ENCODE measurements at places on chromosomes 11 and 22.

DNA sequence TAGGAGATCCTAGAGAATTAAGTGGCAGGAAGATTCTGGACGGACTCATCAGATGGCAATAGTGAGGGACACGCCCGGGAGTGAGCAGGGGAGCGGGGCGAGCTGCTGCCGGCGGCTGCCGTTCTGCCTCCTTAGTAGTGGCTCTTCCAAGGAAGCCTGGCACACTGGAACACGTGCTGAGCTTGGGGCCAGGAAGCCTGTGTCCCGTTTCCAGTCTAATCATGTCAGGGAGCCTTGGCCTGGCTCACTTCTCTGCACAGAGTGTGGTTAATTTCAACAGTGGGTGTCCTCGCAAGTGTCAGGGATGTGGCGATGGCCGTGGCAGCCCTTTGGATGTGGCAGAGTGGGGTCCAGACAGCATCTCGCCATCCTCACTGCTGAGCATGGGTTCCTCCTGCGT is 16.5 kb downstream of the GLB1L3 start:
- no peak for DNase-seq

DNA sequence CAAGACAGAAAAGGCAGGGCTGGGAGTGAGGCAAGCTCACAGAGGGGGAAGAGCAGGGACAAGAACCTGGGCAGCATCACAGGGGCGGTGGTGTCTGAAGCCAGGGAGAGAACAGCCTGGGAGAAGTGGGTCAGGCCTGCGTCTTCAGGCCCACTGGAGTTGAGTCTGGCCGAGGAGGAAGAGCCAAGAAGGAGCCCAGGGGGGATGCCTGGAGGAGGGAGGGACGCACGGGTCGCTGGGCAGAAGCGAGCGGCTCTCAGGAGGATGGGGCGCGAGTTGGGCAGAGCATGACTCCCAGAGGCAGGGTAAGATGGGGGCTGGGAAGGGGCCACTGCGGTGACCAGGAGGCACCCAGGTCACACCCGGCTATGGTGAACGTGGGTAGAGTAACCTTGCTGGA is 18.5 kb downstream of the LRFN4 start:
- DNase-seq = no peak

DNA sequence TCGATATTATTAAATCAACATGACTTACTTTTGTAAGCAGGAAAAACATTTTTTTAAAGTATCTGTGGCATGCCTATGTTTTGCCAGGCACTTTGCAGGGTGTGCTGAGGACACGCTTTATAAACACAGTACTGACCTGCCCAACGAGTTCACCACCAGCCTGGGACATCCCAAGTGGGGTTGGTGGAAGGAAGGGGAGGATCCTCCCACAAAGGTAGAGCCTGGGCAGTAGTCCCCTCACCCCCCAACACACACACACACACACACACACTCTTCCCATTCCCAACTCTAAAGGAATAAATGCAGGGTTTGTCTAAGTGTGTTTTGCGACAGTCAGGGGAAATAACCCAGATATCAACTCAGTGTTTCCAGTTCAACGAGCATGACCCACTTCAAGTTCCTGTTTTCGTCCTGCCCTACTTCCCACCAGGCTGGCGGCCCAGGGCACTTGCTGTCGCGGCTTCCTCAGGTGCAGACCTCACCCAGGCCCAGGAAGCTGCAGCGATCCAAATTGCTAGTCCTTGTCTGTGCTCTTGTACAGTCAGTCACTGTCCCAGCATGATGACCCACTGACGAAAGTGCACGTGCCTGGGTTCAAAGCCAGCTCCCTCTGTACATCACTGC is 3.1 kb downstream of the CERK start:
- DNase-seq = no peak

- DNase-seq = no peak
Observed at GRCh38 chr22:43697894-43698293, 114.2 kb downstream of the EFCAB6 start.

- no peak for DNase-seq
Observed at GRCh38 chr11:64609436-64610047, 18.5 kb downstream of the SLC22A12 start.

DNA sequence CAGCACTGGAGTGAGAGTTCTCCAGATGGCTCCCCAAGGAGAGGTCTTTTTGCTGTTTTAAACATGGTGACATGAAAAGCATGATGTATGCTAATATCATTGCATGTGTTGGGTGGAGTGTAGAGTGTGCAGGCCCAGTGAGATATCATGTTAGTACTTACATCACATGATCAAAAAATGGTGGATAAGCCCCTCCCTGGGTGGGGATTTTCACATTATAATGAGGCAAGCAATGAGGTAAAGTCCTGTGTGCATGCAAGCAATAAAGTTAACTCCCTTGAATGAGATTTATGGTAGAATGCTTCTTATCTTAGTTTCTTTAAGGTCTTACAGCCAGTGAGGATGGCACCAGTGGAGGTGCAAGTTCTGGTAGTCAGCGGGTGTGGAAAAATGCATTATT is 8.5 kb downstream of the FAM111B start:
- no peak for DNase-seq

DNA sequence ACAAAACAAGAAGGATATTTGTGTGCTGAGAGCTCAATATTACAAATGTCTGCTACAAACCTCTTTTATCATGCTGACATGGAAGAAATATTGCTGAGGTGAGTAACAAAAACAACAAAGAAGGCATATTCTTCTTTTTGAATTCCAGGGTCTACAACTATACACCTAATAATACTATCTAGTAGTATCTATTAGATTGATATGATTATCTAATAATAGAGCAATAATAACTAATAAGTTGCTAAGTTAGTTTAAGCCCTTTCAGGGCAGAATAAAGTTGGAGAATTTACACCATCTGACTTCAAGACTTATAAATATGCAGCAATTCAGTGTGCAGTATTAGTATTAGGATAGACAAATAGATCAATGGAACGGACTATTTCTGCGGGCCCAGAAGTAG is 11.4 kb upstream of the PGM2L1 start:
- DNase-seq = no peak

Measured in EL (cell line).